ENCODE measurements at places on chromosomes 7 and 10.

GRCh38 chr7:1388021-1388702, 71.1 kb downstream of the MICALL2 start:
- DNase-seq, result no peak

DNA sequence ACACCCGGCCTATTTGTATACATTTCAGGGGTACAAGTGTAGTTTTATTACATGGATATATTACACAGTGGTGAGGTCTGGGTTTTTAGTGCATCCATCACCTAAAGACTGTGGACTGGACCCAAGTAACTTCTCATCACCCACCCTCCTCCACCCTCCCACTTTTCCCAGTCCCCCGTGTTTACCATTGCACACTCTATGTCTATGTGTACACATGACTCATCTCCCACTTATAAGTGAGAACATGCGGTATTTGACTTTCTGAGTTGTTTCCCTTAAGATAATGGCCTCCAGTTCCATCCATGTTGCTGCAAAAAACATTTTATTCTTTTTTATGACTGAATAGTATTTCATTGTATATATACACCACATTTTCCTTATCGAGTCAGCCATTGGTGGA, 98.9 kb upstream of the WAC start:
- no peak for DNase-seq

- no peak for DNase-seq
Measured at GRCh38 chr10:48614481-48615390, 9.9 kb upstream of the ARHGAP22 start.

DNA sequence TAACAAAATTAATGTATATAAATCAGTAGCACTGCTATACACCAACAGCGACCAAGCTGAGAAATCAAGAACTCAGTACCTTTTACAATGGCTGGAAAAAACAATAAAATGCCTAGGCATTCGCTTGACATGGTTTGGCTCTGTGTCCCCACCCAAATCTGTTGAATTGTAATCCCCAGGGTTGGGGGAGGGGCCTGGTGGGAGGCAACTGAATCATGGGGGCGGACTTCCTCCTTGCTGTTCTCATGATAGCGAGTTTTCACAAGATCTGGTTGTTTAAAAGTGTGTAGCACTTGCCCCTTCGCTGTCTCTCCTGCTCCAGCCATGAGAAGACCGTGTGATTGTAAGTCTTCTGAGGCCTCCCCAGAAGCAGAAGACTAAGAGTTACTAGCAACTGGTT, 8.6 kb downstream of the ZNF786 start:
- no peak for DNase-seq

DNA sequence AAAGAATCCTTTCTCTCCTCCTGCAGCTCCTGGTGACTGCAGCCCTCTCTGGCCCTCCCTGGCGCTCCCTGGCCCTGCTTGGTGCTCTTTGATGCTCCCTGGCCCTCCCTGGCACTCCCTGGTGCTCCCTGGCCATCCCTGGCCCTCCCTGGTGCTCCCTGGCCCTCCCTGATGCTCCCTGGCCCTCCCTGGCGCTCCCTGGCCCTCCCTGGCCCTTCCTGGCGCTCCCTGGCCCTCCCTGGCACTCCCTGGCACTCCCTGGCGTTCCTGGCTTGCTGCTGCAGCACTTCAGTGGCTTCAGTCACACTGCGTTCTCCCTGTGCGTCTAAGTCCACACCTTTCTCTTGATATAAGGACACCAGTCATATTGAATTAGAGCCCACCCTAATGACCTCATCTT, 15.2 kb upstream of the FGFR2 start:
- DNase-seq, result no peak

- DNase-seq, result no peak
Measured at GRCh38 chr10:534047-534566, 155.4 kb downstream of the DIP2C start.

GRCh38 chr7:131090188-131090587, 237.5 kb upstream of the MKLN1 start:
- no peak for DNase-seq

DNA sequence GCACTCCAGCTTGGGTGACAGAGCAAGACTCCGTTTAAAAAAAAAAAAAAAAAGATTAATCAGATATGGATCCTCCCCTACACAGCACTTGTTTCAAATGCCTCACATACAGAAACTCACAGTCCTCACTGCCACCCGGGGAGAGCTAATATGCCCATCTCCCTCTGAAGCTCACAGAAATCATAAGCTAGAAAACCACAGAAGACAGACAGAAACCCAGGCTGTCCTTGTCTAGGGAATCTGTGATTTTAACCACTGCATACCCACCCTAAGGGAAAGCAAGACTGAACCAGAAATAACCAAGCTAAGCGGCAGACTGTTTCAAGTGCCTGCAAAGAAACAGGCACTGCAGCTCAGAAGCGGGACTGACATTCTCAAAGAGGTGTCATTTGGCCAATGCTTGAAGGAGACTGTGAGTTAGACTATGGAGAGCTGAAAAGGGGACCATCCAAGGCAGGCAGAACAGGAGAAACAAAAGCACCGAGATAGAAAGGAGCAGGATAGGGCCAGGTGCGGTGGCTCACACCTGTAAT, 37.6 kb downstream of the SLC37A3 start:
- DNase-seq, result no peak

GRCh38 chr10:50231515-50232260, 19.6 kb downstream of the ASAH2 start:
- no peak for DNase-seq

GRCh38 chr7:101557978-101558741, 70.9 kb downstream of the MYL10 start:
- DNase-seq, result no peak

GRCh38 chr10:77618117-77618516, 19.5 kb downstream of the KCNMA1 start:
- DNase-seq, result no peak

- DNase-seq, result peak; percentile 87
Measured at GRCh38 chr10:101367569-101368453, 13.8 kb downstream of the BTRC start.

DNA sequence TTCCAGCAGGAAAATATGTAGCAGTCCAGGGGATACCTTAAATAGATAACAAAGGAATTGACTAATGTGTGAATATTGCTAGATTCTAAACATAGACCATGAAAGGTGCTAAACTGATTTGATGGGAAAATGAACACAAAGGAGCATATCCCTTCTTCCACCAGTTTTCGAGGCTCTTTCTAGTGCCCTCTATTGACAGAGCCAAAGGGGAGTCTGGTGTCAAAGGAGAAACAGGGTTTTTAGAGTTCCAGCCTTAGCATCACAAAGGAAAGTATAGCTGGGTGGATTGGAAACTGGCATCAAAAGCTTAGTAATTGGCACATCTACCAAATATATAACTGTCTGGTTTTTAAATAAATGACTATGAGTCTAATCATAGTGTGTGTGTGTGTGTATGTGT, 636.8 kb downstream of the ETV1 start:
- DNase-seq, result no peak

DNA sequence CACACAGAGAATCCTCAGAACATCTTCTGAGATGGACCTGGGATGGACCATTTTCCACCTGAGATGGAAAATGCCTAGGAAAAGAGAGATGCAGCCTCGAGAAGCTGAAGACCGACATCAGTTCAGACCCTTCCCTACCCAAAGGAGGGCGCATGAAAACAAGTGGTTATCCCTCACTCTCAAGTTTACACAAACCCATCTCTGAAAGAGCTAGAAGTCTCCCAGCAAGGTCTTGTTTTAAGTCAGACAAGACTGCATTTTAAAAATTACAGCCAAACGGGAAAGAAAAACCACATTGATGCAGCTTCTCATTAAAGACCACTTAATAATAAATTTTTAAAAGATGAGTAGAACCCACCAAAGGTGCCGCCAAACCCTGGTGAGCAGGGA, 1.3 kb downstream of the RAPGEF5 start:
- no peak for DNase-seq

DNA sequence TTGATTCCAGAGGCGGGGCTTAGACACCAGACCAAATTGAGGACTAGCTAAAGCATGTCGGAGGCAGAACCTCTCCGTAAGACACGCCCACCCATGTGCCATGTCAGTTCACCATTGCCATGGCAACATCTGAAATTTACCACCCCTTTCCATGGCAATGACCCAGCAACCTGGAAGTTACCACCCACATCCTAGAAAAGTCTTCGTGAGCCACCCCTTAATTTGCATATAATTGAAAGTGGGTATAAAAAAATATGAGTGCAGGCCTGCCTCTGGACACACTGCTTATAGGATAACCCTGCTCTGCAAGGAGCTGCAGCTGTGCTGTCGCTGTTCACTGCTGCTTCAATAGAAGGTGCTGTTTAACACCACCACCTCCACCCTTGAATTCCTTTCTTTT, 28.0 kb downstream of the TMEM270 start:
- peak; percentile 10 for DNase-seq

DNA sequence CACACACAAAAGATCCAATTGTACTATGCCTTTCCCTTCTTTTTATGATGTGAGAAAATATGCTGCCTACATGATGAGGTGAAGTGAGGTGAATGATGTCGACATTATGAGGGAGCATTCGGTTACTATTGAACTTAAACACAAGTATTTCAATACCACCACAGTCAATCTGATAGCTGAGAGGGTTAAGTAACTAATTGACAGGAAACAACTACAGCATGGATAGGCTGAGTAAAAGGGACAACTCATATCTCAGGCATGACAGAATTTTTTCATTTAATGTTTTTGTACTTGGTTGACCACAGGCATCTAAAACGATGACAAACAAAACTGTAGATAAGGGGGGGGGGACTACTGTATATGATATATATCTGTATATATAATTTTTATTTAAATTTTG, 488.9 kb downstream of the SH2D4B start:
- DNase-seq, result peak; percentile 13

- DNase-seq, result no peak
Measured at GRCh38 chr10:13839430-13839990, 252.7 kb downstream of the PRPF18 start.

DNA sequence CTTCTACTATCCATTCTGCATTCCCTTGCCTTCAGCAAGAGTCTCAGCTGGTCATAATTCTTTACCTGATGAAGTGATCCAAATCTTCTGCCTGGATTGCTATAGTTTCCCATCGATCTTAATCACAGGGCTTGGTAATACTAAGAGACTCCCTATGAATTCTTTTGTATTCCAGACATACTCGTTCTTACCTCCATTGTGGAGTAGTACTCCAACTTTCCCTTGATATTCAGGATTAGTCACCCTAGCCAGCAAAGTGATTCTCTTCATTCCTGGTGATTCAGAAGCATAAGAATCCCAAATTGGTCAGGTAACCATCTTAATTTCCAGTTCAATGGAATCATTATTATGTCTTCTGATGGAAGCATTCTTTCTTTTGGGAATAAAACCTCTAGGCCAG, 96.7 kb downstream of the TWIST1 start:
- no peak for DNase-seq

- no peak for DNase-seq
Measured at GRCh38 chr10:52483587-52483986, 169.5 kb downstream of the DKK1 start.

- DNase-seq, result no peak
Measured at GRCh38 chr10:87058171-87058570, 36.5 kb downstream of the GLUD1 start.

DNA sequence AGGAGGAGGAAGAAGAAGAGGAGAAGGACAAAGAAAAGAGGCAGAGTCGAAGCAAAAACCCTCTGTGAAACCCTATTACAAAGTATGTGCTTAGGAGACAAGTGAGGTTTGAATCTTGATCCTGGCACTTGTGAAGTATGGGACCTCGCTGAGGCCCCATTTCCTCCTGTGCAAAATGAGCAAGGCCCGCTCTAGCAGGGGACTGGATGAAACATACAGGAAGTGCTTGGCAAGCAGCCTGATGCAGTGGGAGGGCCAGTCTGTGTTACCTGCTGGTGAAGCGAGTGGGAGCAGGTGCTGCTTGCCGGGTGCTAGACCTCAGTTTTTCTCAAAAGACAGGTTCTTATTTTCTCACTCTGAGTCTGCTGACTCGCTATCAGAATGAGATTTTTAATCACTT, 150.4 kb downstream of the JCAD start:
- no peak for DNase-seq

DNA sequence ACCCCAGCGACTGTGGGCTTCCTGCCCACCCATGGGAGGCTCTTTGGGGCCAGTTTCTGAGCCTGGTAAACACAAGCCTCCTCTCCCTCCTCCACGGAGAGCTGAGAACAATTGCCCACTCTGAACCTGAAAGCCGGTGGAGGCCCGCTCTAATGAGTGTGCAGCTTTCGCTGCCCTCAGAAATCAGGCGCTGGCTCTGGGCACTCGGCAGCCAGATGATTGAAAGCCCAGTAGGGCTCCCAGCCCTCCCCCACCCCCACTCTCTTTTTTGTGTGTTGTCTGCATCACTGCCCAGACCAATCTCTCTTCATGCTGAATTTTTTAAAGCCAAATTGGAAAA, 438.9 kb downstream of the RPS24 start:
- no peak for DNase-seq

DNA sequence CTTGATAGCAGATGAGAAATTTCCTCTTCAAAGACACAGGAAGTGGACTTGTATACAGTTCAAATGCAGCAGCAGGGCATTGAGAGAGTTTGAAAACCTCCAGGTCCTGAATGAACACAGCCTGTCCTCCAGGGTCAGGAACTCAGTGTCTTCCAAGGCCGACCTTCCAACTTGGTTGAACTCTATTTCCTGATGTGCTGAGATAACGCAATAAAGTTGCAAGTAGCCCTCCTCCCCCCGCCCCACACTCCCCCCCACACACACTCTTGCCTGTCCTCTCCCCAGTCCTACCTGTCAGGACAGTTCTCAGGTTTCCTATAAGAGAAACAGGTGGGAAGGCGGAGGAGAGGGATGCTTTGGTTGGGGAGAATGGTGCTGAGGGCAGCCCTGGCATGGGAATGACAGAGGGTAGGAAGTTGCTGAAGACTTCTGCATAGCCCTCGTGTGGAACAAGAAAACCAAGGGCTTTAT, 90.0 kb downstream of the CCDC71L start:
- no peak for DNase-seq

GRCh38 chr10:69853064-69853463, 51.4 kb downstream of the COL13A1 start:
- no peak for DNase-seq

GRCh38 chr7:90271753-90272152, 26.8 kb downstream of the CFAP69 start:
- no peak for DNase-seq

- DNase-seq, result no peak
Measured at GRCh38 chr7:9240001-9240400, 806.6 kb downstream of the NXPH1 start.

- peak; percentile 88 for DNase-seq
Measured at GRCh38 chr10:14588084-14588937, 186.4 kb downstream of the FAM107B start.

- no peak for DNase-seq
Measured at GRCh38 chr7:30896036-30896435, 15.6 kb upstream of the AQP1 start.

- DNase-seq, result no peak
Measured at GRCh38 chr10:131804551-131805295, 96.1 kb upstream of the PPP2R2D start.

All from Caki2 (cell line).